Stromal cell of bone marrow (primary cell): ENCODE measurements at places on chromosomes 12 and 14.

- DNase-seq = no peak
These were observed 140.0 kb upstream of the PRICKLE1 start for GRCh38 chr12:42729535-42729900.

DNA sequence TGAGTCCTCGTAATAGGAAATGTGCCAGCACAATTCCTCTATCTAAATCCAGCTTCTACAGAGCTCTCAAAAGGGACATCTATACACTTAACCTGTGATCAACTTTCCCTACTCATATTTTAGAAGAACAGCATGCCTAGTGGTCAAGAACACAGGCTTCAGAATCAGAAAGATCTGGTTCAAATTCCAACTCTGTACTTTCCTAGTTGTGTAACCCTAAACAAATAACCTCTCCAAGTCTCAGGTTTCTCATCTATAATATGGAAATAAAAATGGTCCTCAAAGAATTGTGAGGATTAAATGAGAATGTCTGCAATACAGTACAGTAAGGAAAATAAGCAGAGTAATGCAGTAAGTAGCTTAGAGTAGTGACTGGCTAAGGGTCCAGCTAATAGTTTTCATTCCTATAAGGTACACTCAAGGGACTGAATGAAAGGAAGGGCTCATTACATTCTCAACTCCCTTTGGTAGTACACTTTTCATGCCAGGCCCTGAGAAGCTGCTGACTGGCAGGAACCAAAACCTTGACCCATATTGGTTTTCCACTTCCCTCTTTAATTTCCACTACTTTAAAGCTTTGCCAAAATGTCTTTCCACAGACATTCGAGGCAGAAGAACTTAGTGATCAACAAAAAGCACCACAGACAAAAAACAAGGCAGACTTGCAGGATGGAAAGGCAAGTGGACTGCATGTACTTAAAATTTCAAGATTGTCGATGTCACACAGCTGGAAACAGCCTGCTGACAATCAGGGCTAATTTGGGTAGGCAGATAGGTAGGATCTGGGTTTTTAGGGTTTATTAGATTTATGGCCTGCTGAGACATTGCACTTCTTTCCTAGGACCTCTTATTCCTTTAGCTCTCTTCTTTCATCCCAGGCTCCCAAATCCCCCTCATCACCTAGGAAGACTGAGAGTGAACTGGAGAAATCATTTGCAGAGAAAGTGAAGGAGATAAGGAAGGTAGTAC, 4.3 kb downstream of the CCDC196 start:
- no peak for DNase-seq

DNA sequence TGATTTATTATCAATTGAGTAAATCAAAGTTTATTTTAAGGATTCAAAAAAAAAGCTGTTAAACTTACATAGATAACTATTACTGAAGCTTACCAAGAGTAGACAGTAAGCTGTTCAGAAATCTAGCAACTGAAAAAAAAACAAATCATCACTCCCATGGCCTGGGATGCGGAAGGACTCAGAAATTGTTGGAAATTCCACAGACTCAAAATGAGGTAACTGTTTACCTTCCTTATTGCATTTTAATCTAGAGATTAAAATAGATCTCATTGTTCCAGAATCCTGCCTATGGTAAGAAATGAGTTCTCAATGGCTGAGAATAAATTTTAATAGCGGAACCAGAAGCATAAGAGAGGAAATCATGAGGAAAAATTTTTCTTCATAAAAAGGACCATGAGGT, 87.2 kb downstream of the PPM1H start:
- no peak for DNase-seq

GRCh38 chr14:26338231-26338630, 259.6 kb downstream of the NOVA1 start:
- DNase-seq = no peak

DNA sequence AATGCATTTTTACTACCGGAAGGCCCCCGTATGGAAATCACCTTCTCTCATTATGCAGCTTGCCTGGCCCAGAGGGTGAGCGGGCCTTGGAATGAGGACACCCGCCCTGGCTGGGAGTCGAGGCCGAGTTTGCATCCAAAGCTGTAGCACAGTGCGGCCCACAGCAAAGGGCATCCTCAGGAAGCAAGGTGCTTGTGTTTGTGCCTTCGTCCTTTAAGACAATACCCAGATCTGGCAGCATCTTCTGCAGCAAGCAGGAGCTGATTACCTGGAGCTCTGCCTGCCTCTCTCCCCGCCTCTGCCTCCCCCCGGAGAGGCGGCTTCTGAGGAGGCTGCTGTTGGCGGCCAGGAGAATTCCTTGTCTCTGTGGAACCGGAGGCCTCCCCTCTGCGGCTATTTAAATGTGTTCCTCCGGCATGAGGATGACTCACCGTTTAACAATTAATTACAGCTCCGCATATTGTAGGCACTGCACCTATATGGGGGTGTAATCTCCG, 145.3 kb downstream of the CACNA1C start:
- DNase-seq = no peak

DNA sequence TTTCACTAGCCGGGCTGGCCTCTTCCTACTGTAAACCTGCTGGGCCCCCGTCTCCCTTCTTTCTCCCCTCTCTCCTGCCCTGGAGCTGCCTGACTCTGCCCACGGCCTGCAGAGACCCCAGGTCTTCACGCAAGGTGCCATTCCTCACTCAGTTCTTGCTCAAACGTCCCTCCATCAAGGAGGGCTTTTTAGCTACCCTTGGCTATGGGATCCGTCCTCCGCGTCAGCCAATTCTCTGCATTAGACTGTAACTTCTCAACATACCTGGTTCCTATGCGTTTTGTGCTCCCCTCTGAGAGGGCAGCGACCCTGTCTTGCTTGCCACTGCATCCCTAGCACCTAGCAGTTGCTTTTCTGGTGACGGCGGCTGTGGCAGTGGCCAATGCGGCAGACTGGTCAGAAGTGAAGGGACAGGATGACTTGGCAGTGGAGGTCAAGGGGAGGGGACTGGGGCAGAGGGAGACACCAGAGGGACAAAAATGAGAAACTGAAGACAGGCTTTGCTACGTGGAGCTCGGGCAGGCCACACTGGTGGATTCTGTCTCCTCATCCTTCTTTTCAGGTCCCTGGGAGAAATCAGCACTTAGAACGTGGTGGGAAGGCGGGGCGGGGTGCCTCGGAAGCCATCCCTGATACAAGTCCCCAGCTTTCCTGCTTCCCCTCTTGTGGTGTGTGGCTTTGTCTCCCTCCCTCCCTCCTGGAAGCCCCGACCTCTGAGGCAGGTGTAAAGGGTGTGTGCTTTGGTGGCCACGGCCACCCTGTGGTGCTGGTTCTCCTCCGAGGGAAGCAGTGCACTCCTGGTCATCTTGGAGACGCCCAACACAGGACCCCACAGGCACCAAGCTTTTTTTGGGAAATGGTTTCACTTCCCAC, 1.8 kb downstream of the B3GNT4 start:
- no peak for DNase-seq

DNA sequence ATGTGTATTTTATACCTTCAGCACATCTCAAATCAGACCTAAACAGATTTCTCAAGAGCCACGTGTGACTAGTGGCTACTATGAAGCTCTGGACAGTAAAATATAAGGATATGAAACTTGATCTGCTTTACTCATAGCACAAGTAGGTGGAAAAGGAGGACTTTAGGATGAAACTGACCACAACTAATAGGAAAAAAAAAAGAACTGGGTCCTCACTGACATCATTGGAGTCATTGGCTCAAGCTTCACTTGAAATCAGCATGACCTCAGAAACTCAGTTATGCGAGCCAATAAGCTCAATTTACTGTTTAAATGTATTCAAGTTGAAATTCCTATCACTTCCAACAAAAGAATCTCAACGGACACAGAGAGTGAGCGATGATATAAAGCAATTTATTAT, 34.1 kb upstream of the CIT start:
- DNase-seq = peak; percentile 66

GRCh38 chr12:1130164-1130563, 139.1 kb downstream of the ERC1 start:
- DNase-seq = no peak

GRCh38 chr12:51763743-51764142, 84.8 kb downstream of the FIGNL2 start:
- DNase-seq = no peak
